ENCODE measurements at places on chromosomes 6 and 20. TPM values are rescaled to one million over a fixed set of nuclear protein-coding genes. Genes with fewer than 3 reads are reported as not detected.

Gene CLVS2
- total RNA-seq = 6.4 TPM

- no peak for DNase-seq
These were observed 3.8 kb upstream of the TRIB3 start for GRCh38 chr20:376750-377149.

- no peak for DNase-seq
These were observed 36.9 kb downstream of the SNAI1 start for GRCh38 chr20:50019466-50020256.

DNA sequence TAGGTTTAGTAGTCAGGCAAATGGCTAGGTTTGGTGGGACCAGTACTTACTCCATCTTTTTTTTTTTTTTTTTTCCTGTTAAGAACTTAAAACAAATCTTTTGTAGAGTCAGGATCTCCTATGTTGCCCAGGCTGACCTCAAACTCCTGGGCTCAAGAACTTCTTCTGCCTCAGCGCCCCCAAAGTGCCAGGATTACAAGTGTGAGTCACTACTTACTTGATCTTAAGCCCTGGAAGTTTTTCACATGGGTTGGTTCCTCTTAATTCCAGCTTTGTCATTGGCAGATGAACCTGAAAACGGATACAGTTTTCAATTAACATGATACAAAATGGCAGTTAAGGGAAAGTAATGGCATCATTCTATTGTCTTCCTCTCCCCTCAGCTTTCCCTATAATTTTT lies 179.4 kb upstream of the JAG1 start:
- DNase-seq = no peak

GRCh38 chr6:15842727-15843117 lies 179.9 kb upstream of the DTNBP1 start:
- no peak for DNase-seq

- DNase-seq = no peak
These were observed 37.8 kb downstream of the RAB44 start for GRCh38 chr6:36735110-36736071.

Gene FGD2
- 5.5 TPM for total RNA-seq

DNA sequence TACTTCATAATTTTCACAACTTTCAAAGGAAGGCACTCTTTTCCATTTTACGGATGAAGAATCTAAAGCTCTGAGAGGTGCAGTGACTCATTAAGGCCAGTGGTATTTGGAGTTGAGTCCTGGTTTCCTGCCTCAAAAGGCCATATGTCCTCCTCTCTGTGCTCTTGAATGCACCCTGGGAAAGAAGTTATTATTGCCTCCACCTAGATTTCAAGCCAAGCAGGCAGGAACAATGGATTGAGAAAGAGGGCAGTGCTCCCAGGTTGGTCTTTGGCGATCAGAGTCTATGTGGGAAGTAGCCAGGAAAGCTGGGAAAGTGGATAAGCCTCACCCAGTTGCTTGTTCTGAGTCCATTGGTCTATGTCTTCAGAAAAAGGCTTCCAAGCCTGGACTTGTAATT lies 165.0 kb downstream of the MAFB start:
- DNase-seq = no peak

- no peak for DNase-seq
These were observed 49.1 kb downstream of the MAP3K7 start for GRCh38 chr6:90537723-90538258.

DNA sequence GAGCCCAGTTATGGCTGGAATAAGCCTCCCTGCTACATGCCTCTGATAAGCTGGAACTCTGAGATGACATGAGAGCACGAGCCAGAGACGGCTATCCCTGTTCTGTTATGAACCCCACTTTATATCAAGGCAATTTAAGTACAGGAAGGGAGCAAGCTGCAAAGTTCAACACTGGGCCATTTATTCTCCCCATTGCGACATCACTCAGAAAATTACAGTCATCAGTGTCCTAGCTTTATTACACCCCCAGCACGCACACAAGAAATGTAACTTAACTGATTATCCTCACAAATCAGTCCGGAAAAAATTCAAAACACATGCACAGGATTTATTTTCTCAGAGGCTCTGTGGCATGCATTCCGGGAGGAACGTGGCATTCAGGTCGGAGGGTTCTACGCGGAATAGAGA lies 125.3 kb upstream of the SLC2A12 start:
- DNase-seq = no peak

Gene C20orf204
- total RNA-seq = 1.2 TPM

- DNase-seq = no peak
These were observed 8.3 kb upstream of the KIF25 start for GRCh38 chr6:167988945-167989841.

GRCh38 chr20:20317195-20317594 lies 50.7 kb upstream of the INSM1 start:
- DNase-seq = no peak

DNA sequence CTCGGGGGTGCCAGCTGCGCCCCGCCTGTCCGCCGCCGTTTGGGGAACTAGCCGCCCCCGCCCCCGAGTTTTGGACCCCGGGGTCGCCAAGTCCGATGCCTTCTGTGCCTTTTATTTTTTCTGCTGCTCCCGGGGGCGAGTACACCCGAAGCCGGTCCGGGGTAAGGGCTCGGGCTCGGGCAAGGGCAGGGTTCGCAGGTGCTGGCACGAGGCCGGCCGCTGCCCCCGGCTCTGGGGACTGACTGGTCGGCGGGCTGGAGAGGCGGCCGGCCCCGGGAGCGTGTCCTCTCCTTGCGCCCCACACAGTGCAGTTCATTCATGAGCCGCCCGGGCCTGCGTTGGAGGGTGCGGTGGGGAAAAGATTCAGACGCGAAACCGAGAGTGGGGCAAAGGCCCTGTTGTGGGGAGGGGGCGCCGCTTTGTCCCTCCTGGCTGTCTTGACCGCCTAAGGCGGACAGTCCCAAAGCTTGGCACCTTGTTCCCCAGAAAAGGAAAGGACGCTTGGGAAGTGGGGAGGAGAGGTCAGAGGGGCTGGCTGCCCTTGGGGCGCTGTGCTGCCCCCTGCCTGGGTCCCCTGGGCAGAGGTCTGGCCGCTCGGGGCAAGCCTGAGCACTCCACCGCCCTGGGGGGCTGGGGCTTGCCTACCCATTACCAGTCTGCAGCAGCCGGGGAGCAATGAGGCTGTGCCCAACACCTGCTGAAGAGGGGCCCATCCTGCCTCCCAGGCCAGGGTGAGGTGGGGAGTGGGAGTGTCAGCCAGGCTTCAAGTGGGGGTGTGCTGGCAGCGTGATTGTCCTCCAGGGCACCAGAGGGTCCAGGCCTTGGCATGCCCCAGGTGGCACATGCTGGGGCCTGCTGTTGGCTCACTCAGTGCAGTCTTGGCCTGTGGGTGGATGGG lies 915 bp downstream of the TMEM63B start:
- DNase-seq = no peak

Gene AIF1
- total RNA-seq = 55.0 TPM

Gene PRRT1
- total RNA-seq = 0.83 TPM

Gene TNFRSF21
- 34.2 TPM for total RNA-seq

Gene TRIM31
- not detected for total RNA-seq

DNA sequence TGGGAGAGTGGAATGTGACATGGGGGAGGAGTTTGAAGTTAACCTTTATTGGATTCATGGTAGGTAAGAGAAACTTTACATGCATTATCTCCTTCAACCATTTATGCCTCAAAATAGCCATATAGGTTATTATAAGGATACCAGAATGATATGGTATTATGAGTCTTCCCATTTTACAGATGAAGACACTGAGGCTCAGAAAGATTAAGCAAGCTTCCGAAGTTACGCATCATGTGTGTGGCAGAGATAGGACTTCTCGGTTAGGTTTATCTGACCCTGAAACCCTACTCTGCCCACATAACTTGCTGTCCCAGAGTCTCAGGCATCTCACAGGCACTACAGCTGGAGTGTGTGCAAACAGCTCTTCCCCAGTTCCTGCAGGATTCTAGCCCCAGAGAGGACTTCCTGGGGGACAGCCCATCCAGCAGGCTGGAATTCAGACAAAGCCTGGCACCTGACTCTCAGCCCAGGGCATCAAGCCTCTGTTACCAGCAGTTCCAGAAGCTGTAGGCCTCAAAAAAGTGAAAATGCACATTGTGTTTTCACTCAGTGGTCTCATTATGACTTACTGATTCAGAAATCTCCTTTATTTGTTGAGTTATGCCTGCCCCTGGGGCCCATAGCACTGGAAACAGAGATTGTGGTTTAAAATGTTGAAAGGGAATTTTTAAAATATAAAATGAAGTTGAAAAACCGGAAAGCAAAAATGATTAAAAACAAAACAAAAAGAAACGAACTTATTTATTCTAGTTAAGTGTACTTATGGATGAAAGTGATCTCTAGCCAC lies 512.8 kb upstream of the CHD6 start:
- no peak for DNase-seq

- no peak for DNase-seq
These were observed 24.1 kb upstream of the HINT3 start for GRCh38 chr6:125932451-125932795.

Gene BTN1A1
- total RNA-seq = not detected

DNA sequence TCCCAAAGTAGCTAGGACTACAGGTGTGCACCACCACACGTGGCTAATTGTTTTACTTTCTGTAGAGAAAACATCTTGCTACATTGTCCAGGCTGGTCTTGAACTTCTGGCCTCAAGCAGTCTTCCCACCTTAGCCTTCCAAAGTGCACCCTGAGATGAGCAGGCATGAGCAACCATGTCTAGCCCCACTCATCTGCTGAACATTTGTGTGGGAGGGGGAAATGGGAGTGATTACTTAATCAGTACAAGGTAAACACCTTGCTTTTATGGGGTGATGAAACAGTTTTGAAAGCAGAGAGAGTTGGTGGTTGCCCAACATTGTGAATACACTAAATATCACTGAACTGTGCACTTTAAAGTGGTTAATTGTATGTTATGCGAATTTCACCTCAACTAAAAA lies 5.3 kb downstream of the APMAP start:
- DNase-seq = no peak

- DNase-seq = no peak
These were observed 168.0 kb downstream of the GJA1 start for GRCh38 chr6:121603486-121603885.

- no peak for DNase-seq
These were observed 50.7 kb downstream of the BMP2 start for GRCh38 chr20:6818033-6818808.

Gene PNLDC1
- total RNA-seq = 0.10 TPM

- DNase-seq = no peak
These were observed 237.8 kb upstream of the PMEPA1 start for GRCh38 chr20:57947421-57948179.

Gene RIPPLY2
- total RNA-seq = 11.4 TPM

Gene C6orf58
- not detected for total RNA-seq

DNA sequence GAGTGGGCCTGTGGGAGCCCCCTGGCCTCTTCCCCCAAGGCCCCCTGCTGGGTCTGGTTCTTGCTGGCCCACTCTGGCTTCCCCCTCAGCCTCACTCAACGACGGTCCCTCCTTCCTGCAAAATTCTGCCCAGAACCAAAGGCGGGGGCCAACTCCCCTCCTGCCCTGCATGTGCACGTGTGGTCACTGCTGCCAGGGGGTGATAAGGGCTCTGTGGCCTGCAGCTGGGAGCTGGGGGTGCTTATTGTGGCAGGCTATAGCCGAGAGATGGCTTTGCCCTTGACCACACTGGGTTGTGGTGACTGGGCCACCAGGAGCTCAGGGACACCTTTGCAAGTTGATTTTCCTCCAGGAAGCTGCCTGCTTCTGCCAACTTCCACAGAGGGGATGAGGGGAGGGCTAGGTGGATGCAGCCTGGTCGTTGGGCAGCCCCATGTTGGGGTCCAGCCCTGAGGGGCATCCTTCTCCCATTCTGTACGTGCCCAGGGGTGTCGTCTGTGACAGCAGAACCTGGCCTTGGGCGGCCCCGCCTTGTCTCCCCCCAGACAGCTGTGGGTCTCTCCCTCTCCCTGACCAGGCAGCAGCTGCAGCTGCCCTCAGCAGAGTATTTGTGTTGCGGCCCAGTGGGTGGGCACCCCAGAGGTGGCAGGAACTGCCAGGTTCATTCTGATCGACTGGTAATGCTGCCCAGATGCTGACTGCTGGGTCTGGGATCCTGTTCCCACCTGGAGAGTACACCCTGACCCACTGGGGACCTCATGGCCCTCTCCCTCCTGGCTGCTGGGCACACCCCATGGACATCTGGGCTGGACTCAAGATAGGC lies 5.6 kb downstream of the TCEA2 start:
- DNase-seq = no peak

DNA sequence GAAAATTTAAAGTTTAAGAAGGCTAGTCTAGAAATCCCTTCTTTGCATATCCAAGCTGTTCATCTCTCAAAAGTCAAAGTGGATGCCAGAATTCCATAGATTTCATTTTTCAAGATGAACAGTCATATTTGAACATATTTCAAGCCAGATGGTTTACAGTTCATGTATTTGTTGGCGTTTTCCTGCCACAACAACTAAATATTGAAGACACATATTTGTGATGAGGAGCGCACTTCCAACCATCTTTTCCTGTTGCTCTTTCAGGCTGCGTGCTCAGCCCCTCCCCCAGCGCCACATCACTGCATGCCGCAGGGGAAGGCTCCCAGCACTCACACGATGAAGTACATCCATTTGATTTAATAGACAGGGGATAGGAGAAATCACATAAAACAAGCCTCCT lies 5.9 kb upstream of the NOX3 start:
- peak; percentile 86 for DNase-seq

GRCh38 chr6:165925474-165926156 lies 242.0 kb downstream of the TBXT start:
- DNase-seq = no peak

DNA sequence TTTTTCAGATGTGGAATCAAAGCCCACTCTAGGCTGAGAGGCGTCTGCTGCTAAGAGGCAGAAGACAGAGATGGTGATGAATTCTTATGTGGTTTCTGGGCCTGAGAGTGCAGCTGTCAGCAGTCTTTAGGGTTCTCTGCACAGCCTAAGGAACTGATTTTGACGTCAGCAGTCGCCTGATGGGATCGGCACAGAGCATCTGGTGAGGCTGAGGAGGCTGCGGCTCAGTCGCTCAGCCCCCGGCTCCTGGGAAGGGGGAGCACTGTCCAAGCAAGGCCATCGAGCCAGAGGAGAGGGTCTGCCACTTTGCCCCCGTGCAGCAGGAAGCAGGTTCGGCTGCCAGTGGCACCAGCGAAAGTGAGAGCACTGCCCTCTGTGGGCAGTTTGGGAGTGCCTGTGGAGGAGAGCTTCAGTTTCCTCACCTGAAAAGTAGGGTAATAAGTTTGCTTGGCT lies 92.5 kb downstream of the TCP11 start:
- no peak for DNase-seq

DNA sequence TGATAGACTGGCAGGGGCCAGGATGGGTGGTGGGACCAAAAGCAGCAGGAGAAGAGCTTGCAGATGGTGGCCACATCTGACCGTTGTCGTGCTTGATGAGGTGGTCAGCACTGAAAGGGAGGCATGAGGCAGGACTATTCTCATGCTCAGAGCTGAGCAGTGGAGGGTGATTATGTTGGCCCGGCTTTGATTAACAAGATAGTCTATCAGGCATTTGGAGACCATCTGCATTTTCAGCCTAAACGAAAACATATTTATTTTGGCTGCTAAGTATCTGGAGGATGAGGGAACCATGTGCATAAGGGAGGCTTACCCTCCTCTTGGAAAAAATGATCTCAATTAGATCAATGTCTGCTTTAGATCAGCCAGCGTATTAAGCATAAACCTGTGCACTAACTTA lies 141.6 kb upstream of the KCNK16 start:
- DNase-seq = no peak

Gene TRIM15
- not detected for total RNA-seq
